Subcutaneous preadipocyte (primary cell): ENCODE measurements at places on chromosomes 16 and 17. TPM values are rescaled to one million over a fixed set of nuclear protein-coding genes. Genes with fewer than 3 reads are reported as not detected.

Gene KRTAP16-1
- not detected in 2 replicates for total RNA-seq

Gene ST6GALNAC1
- total RNA-seq = not detected in 2 replicates

Gene PHOSPHO1
- under 0.01 TPM in 1 of 2 replicates, not detected in the other for total RNA-seq

Gene SARM1
- total RNA-seq = 8.0 and 8.5 TPM in 2 replicates

Gene FOXF1
- total RNA-seq = under 0.01 and 1.6 TPM in 2 replicates

Gene TNFRSF13B
- total RNA-seq = not detected in 2 replicates

Gene HS3ST3B1
- total RNA-seq = 23.1 and 28.3 TPM in 2 replicates

Gene SCARF1
- total RNA-seq = 0.20 TPM in 1 of 2 replicates, not detected in the other

Gene RND2
- total RNA-seq = under 0.01 and 0.39 TPM in 2 replicates

Gene RANGRF
- 7.6 and 8.1 TPM in 2 replicates for total RNA-seq

Gene SULT1A4
- total RNA-seq = 2.0 and 4.0 TPM in 2 replicates

Gene HSF4
- total RNA-seq = 2.7 and 6.2 TPM in 2 replicates

Gene CWC25
- total RNA-seq = 9.2 and 9.9 TPM in 2 replicates

Gene PCTP
- 9.4 and 16.2 TPM in 2 replicates for total RNA-seq

Gene TBC1D26
- total RNA-seq = not detected in 2 replicates

Gene KRT27
- total RNA-seq = not detected in 2 replicates

Gene HOXB2
- 5.9 and 10.8 TPM in 2 replicates for total RNA-seq

Gene CFAP52
- not detected in 2 replicates for total RNA-seq

Gene PPY
- total RNA-seq = not detected in 2 replicates

Gene LITAFD
- not detected in 2 replicates for total RNA-seq

Gene SMPD3
- total RNA-seq = under 0.01 TPM in 1 of 2 replicates, not detected in the other

Gene ABCA3
- total RNA-seq = 0.39 and 0.73 TPM in 2 replicates

Gene SHISA9
- under 0.01 TPM in 1 of 2 replicates, not detected in the other for total RNA-seq

Gene PRSS36
- 0.20 and 0.37 TPM in 2 replicates for total RNA-seq

Gene WNT3
- total RNA-seq = 0.37 and 0.39 TPM in 2 replicates

Gene ENPP7
- not detected in 2 replicates for total RNA-seq

Gene ANKRD13B
- total RNA-seq = 16.2 and 19.4 TPM in 2 replicates

Gene KRT37
- not detected in 2 replicates for total RNA-seq

Gene ACSM5
- 0.78 and 8.5 TPM in 2 replicates for total RNA-seq

Gene KLHL10
- under 0.01 and 0.37 TPM in 2 replicates for total RNA-seq

Gene KCNJ16
- total RNA-seq = not detected in 2 replicates

Gene TPSAB1
- not detected in 2 replicates for total RNA-seq

Gene ITGAD
- under 0.01 TPM in 1 of 2 replicates, not detected in the other for total RNA-seq

Gene GDPD3
- total RNA-seq = 0.78 and 1.8 TPM in 2 replicates

Gene MYH2
- total RNA-seq = not detected in 2 replicates

Gene ZP2
- total RNA-seq = not detected in 2 replicates

Gene SLC6A2
- not detected in 2 replicates for total RNA-seq

Gene MGRN1
- total RNA-seq = 31.6 and 35.6 TPM in 2 replicates

Gene DRC7
- total RNA-seq = 0.37 TPM in 1 of 2 replicates, not detected in the other

Gene EVI2B
- total RNA-seq = 1.4 and 2.6 TPM in 2 replicates

Gene KRT31
- not detected in 2 replicates for total RNA-seq

Gene KCNH4
- total RNA-seq = not detected in 2 replicates
